Upper lobe of right lung (tissue), 1 donor: ENCODE measurements at places on chromosomes 7 and 10. TPM values are rescaled to one million over a fixed set of nuclear protein-coding genes. Genes with fewer than 3 reads are reported as not detected.

DNA sequence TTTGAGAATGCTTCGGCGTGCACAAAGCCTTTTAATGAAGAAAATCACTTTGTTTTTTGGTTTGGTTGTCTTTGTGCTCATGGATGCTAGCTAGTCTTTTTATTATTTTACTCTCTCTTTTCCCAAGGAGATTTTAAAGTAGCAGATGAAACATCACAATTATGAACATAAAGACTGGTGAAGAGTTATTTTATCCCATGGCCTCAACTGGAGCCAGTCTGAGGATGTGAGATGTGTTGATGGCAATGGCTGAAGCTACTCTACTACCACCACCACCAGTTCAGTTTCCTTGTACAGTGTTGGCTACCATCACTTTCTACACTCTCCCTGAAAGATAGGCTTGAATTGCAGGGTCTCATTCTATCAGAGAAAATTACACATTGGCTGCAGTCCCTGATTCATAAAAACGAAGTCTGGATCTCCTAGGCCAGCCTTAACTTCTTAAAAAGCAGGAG is 494 bp upstream of the HERC4 start:
- H3K27me3 ChIP-seq, result no peaks in the 10 kb centered on the region
- no peak for DNase-seq
- peaks cover 20% of the 10 kb centered on the region for H3K4me1 ChIP-seq
- H3K27ac ChIP-seq, result peak overlapping the region; percentile 97
- H3K4me3 ChIP-seq, result peak overlapping the region; percentile 89
- no peaks in the 10 kb centered on the region for H3K36me3 ChIP-seq

DNA sequence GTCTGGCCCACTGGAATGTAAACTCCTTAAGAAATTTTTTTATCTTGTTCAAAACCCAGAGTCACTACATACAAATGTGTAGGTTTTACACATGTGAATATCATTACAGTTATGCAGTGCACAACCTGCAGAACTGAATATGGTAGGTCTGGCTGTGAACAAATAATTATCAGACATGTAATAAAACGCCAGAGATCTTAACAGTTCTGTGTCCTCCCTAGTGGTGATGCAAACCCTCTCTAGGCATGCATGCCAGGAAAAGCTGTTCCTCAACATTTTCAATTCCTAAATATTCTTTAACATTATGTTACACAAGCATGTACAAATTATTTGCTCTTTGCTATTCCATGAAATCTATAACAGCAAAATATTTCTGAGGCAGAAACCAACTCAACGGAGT is 124.6 kb downstream of the IMMP2L start:
- H3K36me3 ChIP-seq, result no peaks in the 10 kb centered on the region
- DNase-seq, result no peak
- no peak overlapping the region for H3K27ac ChIP-seq
- H3K4me1 ChIP-seq, result no peaks in the 10 kb centered on the region

- no peaks in the 10 kb centered on the region for H3K27me3 ChIP-seq
- H3K27ac ChIP-seq, result no peak overlapping the region
- H3K4me3 ChIP-seq, result no peak overlapping the region
- no peaks in the 10 kb centered on the region for H3K4me1 ChIP-seq
- H3K36me3 ChIP-seq, result no peaks in the 10 kb centered on the region
These were observed 18.4 kb upstream of the CUBN start for GRCh38 chr10:17147884-17148489.

- H3K27me3 ChIP-seq, result no peaks in the 10 kb centered on the region
- no peak overlapping the region for H3K4me3 ChIP-seq
- H3K27ac ChIP-seq, result peak overlapping the region; percentile 18
- peaks cover 9% of the 10 kb centered on the region for H3K36me3 ChIP-seq
- no peak for DNase-seq
- peaks cover 17% of the 10 kb centered on the region for H3K4me1 ChIP-seq
These were observed 7.3 kb downstream of the RNF216 start for GRCh38 chr7:5774136-5774535.

DNA sequence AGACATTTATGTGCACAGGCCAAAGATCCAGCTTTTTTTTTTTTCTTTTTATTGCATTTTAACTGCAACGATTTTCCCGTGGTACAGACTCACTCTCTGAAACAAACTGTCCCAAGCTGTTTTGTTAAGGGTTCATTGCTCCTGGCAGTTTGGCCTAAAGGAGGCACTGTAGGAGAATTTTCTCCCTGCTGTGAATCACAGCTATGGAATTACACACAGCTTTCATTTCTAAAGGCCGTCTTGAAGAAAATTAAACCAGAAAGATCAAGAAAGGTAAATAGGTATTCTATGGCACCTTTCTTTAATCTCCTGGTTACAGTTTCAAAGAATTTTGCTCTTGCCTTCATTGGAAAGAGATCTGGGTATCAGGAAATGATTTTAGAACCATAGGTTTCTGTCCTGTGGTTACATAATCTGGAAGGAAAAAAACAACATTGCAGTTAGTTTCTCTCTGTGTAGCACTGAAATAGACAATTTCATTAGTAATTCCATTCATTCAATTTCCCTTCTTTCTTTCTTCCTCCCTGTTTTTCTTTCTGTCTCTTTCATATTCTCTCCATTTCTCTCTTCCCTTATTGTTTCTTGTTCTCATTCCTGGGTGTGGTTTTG is 51.2 kb downstream of the PDK4 start:
- H3K36me3 ChIP-seq, result no peaks in the 10 kb centered on the region
- H3K27ac ChIP-seq, result peak overlapping the region; percentile 84
- peaks cover 47% of the 10 kb centered on the region for H3K4me1 ChIP-seq

GRCh38 chr10:99374972-99375371 is 45.8 kb downstream of the CNNM1 start:
- DNase-seq, result no peak
- H3K27me3 ChIP-seq, result peaks cover 3% of the 10 kb centered on the region
- H3K4me1 ChIP-seq, result no peaks in the 10 kb centered on the region
- no peak overlapping the region for H3K27ac ChIP-seq
- no peaks in the 10 kb centered on the region for H3K36me3 ChIP-seq

DNA sequence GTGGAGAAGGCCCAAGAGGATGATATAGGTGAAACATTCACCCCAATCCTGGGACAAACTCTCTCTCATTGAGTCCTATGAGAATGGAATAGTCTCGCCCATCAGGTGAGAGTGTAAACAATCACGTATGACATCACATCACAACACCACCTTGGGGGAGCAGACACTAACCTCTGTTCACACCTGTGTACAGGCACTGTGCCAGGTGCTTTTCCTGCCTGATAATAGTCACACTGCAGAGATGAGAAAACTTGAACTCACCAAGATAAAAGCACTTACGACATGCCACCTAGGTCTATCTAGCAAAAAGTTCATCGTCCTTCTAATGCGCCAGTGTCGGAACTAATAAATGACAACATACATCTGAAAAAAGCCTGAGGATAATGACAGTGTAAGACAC is 187.8 kb downstream of the FAM107B start:
- H3K27ac ChIP-seq, result no peak overlapping the region
- no peaks in the 10 kb centered on the region for H3K27me3 ChIP-seq
- no peak overlapping the region for H3K4me3 ChIP-seq
- no peaks in the 10 kb centered on the region for H3K36me3 ChIP-seq
- peaks cover 37% of the 10 kb centered on the region for H3K4me1 ChIP-seq
- DNase-seq, result no peak

DNA sequence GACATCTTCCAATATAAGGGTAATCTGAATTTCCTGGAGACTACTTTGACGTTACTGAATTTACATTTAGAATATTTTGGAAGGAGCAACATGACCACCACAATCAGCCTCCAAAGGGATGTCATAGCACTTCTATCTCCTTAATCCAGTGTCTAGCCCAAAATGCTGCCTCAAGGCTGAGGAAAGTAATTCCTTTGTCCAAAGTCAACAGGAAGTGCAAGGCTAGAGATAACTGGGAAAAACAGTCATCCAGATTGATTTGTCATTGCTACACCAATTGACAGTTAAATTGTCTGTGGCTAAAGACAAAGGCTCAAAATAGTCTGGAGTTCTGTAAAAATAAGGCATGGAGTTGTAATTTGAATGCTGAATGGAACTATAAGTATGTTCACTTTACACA is 3.9 kb upstream of the TFPI2 start:
- peaks cover 9% of the 10 kb centered on the region for H3K4me1 ChIP-seq
- no peak overlapping the region for H3K27ac ChIP-seq
- H3K4me3 ChIP-seq, result no peak overlapping the region
- no peak for DNase-seq

GRCh38 chr10:60801522-60801921 is 23.2 kb downstream of the CDK1 start:
- no peak overlapping the region for H3K4me3 ChIP-seq
- H3K4me1 ChIP-seq, result peaks cover 12% of the 10 kb centered on the region
- H3K27ac ChIP-seq, result no peak overlapping the region
- H3K27me3 ChIP-seq, result no peaks in the 10 kb centered on the region

- H3K4me3 ChIP-seq, result no peak overlapping the region
- H3K36me3 ChIP-seq, result no peaks in the 10 kb centered on the region
- no peaks in the 10 kb centered on the region for H3K27me3 ChIP-seq
- DNase-seq, result no peak
- H3K27ac ChIP-seq, result no peak overlapping the region
- H3K4me1 ChIP-seq, result no peaks in the 10 kb centered on the region
These were observed 24.2 kb downstream of the MYPN start for GRCh38 chr10:68133523-68133922.

DNA sequence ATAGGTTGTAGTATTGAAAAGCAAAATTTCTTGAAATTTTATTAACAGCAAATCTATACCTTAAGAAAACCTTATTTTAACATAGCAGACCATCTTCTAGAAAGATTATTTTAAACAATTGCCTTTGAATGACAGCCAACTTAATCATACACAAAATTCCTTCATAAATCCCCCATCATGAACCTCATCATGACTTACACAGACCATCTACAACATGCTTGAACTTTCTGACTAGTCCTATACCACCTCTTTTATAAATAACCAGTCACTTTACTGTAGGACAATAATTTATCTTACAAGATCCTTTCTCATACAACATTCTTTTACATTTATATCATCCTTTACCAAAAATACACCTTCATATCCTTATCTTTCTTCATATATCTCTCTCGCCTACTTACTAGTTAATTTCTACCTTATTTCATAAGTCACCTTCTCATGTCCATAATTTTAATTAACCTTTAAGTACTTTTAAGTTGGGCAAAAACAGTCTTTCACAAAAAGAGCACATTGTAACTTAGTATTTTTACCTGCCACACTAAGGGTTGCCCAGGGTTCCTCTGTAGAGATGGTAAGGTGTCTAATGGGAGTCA is 16.6 kb upstream of the PTN start:
- no peak overlapping the region for H3K27ac ChIP-seq
- no peaks in the 10 kb centered on the region for H3K4me1 ChIP-seq
- no peaks in the 10 kb centered on the region for H3K36me3 ChIP-seq
- no peak overlapping the region for H3K4me3 ChIP-seq
- no peaks in the 10 kb centered on the region for H3K27me3 ChIP-seq

The SLC39A12 gene
- total RNA-seq, result 0.29 TPM

The OLAH gene
- total RNA-seq, result 0.93 TPM

The POU6F2 gene
- total RNA-seq, result 0.78 TPM

The CDH23 gene
- total RNA-seq, result 10.9 TPM

The SMO gene
- 4.0 TPM for total RNA-seq
